ENCODE measurements at places on chromosomes 1 and 21.
A peak's percentile ranks its signal among the peaks of the same experiment; 100 is the strongest.

GRCh38 chr1:187063271-187063670 lies 234.5 kb downstream of the PLA2G4A start:
- no peak for DNase-seq

DNA sequence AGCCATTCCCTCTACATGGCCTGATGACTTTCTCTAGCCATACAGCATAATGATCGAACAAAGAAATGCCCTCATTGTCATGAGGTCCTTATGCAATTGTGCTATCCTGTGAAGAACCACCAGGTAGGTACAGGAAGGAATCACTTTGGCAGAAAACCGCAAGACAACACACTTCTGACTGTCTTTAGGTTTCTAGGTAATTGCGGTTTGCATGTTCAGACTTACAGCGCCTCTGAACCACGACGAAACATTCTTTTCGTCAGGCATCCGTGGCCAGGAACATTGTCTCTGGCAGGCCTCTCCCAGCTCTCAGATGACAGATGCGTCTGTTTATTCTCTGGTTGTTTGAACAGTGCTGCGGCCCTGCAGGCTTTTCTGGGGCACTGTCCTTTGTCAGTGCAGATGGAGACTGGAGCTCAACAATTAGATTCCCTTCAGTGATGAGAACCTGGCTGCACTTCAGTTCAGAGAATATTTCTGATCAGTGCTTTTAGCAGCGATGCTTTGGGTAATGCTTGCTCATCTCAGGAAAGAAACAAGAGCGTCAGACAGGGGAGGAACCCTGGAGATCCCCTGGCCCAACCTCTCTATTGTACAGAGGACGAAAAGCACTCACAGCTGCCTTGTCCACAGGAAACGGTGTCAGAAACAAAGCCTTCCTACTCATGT lies 63.4 kb downstream of the B3GALT5 start:
- peak; percentile 95 for DNase-seq

DNA sequence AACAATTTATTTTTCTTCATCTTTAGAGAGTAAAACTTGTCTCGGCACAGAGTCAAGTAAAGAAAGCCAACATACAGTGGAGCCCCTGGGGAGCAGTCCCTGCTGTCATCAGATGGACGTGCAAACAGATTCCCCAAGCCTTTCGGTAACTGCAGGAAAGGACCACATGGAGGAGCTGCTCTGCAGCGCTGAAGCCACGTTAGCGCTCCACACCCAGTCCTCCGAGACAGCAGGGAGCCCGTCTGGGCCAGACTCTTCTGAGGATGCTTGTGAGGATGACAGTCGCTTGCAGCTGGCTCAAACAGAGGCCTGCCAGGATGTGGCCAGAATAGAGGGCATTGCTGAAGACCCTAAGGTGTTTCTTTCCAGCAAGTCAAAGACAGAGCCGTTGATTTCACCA lies 77.1 kb upstream of the SCCPDH start:
- DNase-seq: peak; percentile 58

DNA sequence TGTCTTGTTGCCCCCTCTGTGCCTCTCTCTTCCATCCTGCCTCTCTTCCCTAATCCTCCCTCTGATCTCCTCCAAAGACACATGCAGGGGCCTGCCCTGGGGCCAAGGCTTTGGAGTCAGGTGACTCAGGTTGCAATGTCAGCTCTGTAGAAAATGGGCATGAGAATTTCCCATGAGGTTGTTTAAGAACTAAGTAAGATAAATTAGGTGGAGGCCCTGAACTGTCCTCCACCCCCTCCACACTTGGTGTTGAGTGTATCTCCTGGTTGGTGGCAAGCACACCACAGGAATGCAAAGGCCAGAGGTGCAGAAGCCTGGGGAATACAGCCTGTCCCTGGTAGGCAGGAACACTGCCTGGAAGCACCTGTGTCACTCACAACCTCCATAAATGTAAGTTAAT lies 63.9 kb upstream of the GRIK3 start:
- DNase-seq: no peak

- no peak for DNase-seq
Observed at GRCh38 chr1:65165269-65165993, 17.4 kb downstream of the AK4 start.

DNA sequence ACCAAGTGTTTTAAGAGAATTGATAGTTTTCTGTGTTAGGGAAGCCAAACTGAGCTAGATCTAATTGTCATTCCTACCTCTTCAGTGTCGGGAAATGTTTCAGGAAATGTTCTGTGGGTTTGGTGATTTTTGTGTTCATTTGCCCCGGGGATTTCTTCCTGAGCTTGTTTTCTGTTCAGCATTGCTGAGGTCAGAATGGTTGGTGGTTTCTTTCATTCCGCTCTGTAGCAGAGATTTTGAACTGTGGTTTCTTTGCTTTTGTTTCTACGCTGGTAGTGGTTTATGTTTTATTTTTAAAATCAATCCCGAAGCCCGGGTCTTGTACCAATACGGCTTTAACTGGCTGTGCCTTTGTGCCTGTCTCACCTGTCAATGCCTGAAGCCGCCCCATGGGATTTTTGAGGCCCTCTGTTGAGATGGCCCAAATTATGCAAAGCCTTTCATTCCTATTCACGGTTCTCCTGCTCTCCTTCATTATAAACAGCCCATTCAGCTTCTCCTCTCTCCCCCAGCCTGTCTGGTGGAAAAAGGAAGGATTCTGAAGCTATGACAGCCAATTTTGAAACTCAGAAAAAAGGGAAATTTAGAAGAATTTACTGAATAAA lies 417.2 kb upstream of the KAZN start:
- no peak for DNase-seq

DNA sequence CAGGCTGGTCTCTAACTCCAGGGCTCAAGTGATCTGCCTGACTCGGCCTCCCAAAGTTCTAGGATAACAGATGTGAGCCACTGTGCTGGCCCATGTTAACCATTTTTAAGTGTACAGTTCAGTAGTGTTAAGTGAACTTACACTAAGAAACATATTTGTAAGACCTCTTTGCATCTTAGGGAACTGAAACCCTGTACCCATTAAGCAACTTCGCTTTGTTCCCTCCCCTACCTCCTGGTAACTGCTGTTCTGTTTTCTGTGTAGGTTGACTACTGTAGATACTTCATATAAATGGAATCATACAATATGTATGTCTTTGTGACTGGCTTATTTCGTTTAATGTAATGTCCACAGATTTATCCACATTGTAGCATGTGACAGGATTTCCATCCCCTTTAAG lies 11.0 kb downstream of the NUDC start:
- DNase-seq: no peak

DNA sequence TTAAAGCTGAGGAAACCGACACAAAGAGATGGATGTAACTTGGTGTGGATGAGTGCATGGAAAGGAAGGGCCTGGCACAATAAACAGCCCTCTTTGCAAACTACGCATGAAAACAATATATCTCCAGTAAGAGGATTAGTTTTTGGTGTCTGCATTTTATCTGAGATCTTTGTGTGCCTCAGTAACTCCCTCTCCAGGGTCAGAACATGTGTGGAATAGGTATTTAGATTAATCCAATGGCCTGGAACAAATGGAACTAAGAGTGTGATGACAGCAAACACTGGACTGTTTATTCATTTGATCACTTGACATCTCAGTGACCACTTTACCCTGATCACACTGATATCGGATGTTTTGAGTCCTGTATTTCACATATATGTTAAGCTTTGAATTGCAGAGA lies 45.3 kb downstream of the AKNAD1 start:
- no peak for DNase-seq

- DNase-seq: no peak
Observed at GRCh38 chr1:25619101-25619890, 2.7 kb downstream of the MAN1C1 start.

DNA sequence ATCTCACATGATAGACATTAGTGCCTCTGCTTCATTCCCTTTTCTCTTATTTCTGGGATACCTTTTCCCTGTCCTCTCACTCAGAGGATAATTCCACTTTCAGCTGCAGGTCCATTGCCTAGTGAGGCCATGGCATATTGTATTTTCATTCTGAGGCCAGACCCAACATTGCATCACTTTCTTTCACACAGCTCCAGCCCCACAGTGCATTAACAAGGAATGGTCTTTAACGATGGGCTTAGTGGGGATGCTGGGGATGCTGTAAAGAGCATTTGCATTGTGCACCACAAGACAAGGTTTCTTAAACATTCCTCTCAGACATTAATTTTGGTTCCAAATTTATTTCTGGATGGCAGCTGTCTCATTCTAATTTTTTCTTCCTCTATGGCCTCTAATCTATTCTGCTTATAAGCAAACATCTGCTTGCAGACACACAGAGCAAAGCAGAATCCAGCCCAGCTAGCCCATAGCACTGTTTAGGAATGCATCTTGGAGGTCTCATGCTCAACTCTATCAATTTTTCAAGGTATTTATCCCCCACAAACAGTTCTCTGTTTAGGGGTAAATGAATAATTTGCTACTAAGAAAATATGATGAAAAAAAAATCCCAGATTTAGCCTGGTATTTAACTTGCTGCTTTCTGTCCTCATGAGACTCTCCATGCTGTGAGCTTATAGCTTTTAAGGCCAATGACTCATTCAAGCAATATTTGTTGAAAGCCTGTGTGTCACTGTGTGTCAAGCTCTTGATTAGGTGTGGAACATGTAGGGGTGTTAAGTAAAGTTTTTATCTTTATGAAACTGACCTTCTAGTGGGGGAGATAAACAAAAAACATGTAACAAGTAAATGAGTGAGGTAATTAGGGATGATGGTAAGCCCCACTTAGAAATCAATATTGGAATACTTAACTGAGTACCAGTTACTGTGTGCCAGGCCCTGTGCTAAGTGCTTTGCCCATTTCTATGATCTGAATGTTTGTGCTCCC lies 44.5 kb upstream of the CCDC190 start:
- peak; percentile 85 for DNase-seq

- DNase-seq: peak; percentile 65
Observed at GRCh38 chr1:100463791-100464424, 74.0 kb upstream of the GPR88 start.

- DNase-seq: no peak
Observed at GRCh38 chr1:115307661-115308060, 30.4 kb downstream of the NGF start.

DNA sequence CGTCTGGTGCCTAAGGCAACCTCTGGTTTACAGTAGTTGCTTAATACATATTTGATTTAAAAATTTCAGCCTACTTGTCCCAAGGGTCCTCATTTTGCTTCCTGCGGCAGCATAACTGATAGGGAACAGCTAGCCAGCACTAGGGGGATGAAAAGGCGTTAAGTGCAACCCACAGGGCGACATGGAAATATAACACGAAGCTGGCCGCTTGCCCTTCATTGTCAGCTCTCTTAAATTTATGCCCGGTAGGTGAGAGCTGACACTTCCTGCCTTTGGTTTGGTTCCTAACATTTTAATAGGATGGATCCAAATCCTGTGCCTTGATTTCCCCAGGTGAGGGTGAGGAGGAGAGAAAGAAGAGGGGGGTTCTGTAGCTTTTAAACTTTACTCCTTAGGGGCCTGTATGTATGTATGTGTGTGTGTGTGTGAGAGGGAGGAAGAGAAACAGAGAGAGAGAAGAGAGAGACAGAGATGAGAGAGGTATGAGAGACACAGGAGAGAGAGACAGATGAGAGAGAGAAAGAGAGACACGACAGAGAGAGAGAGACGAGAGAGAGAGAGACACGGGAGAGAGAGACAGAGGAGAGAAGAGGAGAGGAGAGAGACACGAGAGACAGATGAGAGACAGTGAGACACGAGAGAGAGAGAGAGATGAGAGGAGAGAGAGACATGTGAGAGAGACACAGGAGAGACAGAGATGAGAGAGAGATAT lies 938 bp upstream of the ACTN2 start:
- no peak for DNase-seq

GRCh38 chr1:200205216-200205995 lies 177.9 kb downstream of the NR5A2 start:
- DNase-seq: peak; percentile 23

DNA sequence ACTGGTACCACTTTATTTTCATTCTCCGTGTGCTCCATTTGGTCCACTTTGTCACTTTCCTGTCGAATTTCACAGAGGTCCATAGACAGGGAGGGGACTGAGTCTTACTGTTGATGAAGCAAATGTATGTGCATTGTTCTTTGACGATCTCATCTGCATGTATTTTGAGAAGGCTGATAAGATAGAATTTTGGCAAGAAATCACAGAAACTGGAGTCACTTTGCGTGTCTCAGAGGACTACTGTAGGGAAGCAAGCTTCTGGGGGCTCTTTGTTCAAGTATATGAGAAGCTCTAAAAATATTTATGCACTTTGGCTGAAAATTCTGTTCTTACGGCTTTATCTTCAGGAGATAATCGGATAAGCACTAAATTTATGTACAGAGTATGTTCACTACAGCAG lies 78.1 kb downstream of the PCBP3 start:
- no peak for DNase-seq

DNA sequence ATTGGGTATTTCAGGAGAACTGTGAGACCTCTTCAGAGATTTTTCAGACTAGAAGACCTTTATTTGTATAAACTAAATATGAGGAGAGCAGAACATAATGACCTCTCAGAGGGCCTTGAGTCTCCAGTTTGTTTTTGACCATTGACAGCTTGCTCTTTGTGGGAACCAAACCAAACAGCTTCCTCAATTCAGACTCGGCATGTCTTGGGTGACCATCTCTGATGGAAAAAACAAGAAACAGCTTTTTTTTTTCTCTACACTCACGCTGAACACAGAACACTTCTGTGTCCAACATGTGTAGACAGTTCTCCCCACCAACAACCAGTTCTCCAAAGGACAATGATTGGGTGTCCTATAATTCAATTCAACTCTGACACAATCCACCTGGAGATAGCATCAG lies 11.5 kb downstream of the ATP1A4 start:
- DNase-seq: no peak

GRCh38 chr1:68051475-68051874 lies 1.0 kb upstream of the DIRAS3 start:
- DNase-seq: peak; percentile 76

GRCh38 chr1:208724079-208724478 lies 479.9 kb upstream of the PLXNA2 start:
- DNase-seq: no peak

GRCh38 chr1:111699268-111699667 lies 39.9 kb downstream of the INKA2 start:
- DNase-seq: no peak

- DNase-seq: no peak
Observed at GRCh38 chr1:202681736-202682420, 28.4 kb downstream of the SYT2 start.

GRCh38 chr1:19452221-19452663 lies 33.1 kb downstream of the CAPZB start:
- no peak for DNase-seq

GRCh38 chr1:152752225-152752624 lies 5.6 kb upstream of the KPRP start:
- peak; percentile 6 for DNase-seq

GRCh38 chr21:36504067-36505058 lies 24.4 kb upstream of the CLDN14 start:
- DNase-seq: peak; percentile 39

DNA sequence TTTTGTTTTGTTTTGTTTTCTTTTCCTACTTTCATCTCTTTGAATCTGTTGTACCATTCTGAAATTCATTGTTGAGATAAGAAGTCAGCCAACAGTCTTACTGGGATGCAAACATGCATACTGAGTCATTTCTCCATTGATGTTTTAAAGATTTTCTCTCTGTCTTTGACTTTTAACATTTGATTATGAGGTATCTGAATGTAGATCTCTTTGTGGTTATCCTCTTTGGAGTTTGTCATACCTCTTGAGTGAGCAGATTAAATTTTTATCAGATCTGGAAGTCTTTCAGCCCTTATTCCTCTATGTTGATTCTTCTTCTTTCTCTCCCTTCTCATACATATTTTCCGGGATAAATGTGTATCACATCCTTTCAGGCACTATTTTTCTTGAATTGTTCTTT lies 406.9 kb upstream of the NCAM2 start:
- DNase-seq: peak; percentile 78

- DNase-seq: peak; percentile 61
Observed at GRCh38 chr21:28337315-28337714, 655.4 kb downstream of the LTN1 start.

Measured in amniotic epithelial cell (primary cell).